ENCODE measurements at places on chromosomes 13 and 19.
A peak's percentile ranks its signal among the peaks of the same experiment; 100 is the strongest.

DNA sequence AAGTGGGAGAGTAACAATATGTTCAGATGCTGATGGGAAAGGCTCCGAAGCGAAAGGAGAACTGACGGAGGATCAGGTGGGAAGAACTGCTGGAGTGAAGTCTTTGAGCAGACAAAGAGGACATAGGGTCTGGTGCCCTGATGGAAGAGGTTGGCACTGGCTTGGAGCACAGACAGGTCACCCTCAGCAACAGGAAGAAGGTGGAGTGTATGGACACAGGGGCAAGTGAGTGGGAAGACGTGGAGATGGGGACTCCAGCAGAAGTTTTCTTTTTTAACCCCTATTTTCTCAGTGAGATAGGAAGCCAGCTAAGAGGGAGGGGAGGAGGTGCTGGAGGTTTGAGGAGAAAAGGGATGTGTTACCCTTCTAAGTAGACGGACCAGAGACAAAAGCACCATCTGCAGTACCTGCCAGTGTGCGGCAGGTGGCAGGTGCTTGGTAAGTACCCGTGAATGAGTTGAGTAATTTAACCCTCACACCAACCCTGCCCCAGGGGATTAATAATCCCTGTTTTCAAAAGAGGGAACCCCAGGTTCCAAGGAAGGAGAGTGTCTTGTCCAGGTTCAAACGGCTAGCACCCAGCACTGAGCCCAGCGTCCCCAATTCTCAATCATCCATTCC lies 11.2 kb downstream of the HAS1 start:
- DNase-seq: no peak

- DNase-seq: no peak
These were observed 50.8 kb downstream of the FOXO1 start for GRCh38 chr13:40615619-40616018.

DNA sequence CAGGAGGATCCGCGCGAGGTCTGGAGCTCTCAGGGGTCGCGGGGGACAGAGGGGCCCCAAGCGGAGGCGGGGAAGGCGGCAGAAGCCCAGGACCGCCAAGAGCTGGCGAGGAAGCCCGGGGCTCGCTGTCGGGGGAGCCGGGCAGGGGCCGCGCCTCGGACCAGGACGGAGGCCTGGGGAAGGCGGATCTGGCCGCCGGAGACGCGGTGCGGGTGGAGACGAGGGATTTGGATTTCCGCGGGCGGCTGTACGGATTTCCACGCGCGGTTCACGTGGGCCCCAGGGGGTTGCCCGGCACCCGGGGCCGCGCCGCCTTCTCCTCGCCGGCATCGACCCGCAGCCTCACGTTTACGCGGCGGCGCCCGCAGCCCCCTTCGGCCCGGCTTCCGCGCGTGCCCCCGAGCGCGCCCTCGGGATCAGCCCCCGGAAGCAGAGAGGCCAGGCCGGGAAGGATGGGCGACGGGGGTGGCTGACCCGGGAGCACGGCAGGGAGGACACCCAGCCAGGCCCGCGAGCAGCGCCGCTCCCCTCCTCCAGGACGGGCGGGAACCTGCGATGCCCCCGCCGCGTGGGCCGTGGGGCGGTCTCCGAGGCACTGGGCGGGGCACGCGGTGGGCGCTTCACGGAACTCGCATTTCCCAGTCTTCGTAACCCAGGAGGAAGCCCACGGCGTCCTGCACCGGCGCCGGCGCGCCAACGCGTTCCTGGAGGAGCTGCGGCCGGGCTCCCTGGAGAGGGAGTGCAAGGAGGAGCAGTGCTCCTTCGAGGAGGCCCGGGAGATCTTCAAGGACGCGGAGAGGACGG lies 4.7 kb downstream of the F7 start:
- DNase-seq: peak; percentile 54

GRCh38 chr13:102915393-102915930 lies 69.6 kb downstream of the ERCC5 start:
- DNase-seq: no peak

GRCh38 chr19:30780032-30780431 lies 407.8 kb downstream of the ZNF536 start:
- no peak for DNase-seq

GRCh38 chr19:18961767-18962620 lies 21.0 kb upstream of the HOMER3 start:
- no peak for DNase-seq

DNA sequence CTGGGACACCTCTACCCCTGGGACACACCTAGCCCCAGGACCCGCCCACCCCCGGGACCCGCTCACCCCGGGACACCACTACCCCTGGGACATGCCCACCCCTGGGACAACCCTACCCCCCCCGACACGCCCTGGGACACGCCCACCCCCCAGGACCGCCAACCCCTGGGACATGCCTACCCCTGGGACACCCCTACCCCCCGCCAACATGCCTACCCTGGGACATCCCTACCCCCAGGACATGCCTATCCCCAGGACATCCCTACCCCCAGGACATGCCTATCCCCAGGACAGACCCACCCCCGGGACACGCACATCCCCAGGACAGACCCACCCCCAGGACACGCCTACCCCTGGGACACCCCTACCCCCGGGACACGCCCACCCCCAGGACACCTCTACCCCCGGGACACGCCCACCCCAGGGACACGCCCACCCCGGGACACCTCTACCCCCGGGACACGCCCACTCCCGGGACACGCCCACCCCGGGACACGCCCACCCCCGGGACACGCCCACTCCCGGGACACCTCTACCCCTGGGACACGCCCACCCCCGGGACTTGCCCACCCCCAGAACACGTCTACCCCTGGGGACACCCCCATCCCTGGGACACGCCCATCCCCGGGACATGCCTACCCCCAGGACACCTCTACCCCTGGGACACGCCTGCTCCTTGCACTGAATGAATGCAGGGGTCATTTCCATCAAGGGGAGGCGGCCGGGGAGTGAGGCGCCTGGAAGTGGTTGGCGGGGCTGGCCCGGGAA lies 32.3 kb downstream of the ADPRHL1 start:
- no peak for DNase-seq

GRCh38 chr19:3176715-3177501 lies 1.7 kb upstream of the S1PR4 start:
- DNase-seq: peak; percentile 84

GRCh38 chr13:39105110-39105509 lies 66.9 kb downstream of the NHLRC3 start:
- DNase-seq: no peak

GRCh38 chr19:29700498-29700897 lies 14.6 kb downstream of the C19orf12 start:
- DNase-seq: no peak

- no peak for DNase-seq
These were observed at the start of gene ZNF98 for GRCh38 chr19:22422211-22422610. Gene ZNF98 (minus strand): TSS chr19:22422346. CDS start chr19:22422224, 122 bp downstream.

GRCh38 chr13:51799261-51799660 lies 4.7 kb downstream of the DHRS12 start:
- DNase-seq: no peak

DNA sequence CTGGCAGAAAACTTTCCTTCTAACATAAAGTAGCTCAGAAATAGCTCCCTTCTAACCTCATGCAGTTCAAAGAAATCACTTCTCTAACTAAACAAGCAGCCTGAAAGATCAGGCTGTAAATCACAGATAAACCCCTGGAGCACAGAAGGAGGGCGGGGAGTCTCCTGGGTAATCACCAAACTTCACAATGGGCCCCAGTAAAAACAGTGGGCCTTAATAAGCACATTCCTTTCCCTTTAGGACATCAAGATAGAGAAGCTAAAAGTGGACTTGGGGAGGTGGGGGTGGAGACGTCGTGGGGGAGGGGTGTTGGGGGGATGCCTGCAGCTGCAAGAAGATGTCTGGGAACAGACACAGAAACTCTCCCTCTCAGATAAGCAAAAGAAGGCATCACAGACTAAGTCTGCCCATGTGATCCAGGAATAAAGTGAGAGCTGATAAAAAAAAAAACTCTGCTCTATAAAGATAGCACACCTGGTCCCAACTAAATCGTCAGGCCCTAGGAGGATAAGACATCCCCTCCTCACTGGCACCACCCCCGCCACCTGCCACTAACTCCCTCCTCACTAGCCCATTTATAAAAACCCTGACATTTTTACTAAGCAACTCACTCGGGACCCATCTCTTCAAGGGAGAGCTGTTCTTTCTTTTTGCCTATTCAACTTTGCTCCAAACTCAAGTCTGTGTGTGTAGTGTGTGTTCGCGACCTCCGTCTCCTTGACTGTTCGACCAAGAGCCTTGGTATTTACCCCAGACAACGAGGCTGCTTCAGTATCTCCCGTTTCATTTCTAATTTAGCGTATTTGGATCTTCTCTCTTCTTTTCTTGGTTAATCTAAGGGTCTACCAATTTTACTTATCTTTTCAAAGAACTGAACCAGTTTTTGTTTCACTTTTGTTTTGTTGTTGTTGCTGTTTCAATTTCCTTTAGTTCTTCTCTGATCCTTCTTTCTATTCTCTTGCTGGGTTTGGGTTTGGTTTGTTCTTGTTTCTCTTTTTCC lies 31.7 kb downstream of the DNAJC15 start:
- DNase-seq: no peak

DNA sequence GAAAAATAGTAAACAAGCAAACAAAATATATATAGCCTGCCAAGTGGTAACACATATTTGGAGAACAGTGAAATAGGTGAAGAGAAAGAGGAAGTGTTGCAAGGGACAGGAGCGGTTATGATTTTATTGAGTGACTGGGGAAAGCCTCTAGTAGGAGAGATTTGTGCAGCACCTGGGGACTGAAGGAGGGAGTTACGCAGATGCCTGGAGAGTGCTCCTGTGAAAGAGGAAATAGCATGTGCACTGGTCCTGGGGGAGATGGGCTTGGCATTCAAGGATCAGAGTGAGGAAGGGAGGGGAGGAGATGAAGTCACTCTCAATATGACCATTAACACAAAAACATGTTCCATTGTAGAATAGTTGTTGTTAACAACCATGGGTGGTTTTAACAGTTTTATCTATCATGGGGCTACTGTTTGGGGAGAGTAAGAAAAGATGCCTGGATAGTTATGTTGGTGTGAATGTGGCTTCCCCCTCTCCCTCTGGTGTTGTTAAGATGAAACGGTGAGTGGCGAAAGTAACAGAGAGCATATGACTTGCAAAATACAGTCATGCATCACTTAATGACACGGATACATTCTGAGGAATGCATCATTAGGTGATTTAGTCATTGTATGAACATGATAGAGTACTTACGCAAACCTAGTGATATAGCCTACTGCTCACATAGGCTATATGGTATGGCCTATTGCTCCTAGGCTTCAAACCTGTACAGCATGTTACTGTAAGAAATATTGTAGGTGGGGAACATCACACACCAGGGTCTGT lies 251.7 kb upstream of the ARGLU1 start:
- no peak for DNase-seq

DNA sequence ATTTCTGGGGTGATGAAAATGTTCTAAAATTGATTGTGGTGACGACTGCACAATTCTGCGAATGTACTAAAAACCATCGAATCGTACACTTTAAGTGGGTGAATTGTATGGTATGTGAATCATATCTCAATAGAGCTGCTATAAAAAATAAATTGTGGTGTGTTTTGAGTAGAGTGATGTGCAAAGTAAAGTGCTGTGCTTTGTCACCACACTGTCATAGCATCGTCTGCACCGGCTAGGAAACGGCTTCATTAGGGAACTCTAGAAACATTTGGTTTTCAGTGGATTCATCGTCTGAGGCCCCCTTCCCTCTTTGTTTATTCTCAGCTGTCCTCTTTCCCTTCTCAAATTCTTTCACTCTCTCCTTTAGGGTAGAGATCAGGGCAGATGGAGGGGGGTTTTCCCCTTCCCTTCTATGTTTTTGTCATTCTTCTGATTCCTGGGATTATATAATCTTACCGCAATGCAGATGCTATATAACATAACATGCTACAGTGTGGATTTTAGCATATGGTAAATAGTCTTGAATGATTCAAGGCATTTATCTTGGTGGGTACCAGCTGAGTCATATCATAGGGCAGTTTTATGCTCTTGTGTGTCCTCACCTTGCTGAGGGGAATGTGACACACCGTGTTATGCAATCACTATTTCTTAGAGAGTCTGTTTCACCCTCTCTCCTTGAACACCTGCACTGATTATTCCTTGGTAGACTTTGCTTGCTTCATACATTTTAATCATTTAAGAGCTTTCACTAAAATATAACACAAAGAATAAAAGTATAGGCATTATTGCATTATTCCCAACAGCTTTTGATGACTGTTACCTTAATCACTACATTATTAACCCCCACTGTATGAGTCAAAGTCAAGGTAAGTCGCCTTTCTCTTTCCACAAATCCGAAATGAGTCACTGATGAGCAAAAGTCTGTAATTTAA lies 239.4 kb downstream of the DCLK1 start:
- DNase-seq: no peak

GRCh38 chr13:66322193-66322740 lies 907.9 kb downstream of the PCDH9 start:
- no peak for DNase-seq

DNA sequence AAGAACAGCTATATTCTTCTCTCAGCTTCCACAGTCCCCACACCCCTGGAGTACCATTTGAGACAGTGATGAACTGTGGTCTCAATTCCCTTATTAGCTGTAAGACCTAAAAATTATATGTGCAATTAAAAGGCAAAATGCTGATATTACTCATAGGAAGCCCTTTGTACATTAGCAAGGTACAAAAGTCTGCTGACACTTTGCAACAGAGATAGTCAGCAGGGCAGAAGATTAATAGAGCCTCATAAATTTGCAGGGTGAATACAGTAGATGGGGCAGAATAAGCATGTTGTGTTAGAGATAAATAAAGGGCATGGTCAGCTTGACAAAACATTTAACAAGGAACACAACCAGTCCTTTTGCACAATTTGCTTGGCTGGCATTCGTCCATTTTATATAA lies 210.0 kb upstream of the OBI1 start:
- DNase-seq: no peak

- DNase-seq: no peak
These were observed 20.1 kb downstream of the NOTCH3 start for GRCh38 chr19:15180451-15181390.

DNA sequence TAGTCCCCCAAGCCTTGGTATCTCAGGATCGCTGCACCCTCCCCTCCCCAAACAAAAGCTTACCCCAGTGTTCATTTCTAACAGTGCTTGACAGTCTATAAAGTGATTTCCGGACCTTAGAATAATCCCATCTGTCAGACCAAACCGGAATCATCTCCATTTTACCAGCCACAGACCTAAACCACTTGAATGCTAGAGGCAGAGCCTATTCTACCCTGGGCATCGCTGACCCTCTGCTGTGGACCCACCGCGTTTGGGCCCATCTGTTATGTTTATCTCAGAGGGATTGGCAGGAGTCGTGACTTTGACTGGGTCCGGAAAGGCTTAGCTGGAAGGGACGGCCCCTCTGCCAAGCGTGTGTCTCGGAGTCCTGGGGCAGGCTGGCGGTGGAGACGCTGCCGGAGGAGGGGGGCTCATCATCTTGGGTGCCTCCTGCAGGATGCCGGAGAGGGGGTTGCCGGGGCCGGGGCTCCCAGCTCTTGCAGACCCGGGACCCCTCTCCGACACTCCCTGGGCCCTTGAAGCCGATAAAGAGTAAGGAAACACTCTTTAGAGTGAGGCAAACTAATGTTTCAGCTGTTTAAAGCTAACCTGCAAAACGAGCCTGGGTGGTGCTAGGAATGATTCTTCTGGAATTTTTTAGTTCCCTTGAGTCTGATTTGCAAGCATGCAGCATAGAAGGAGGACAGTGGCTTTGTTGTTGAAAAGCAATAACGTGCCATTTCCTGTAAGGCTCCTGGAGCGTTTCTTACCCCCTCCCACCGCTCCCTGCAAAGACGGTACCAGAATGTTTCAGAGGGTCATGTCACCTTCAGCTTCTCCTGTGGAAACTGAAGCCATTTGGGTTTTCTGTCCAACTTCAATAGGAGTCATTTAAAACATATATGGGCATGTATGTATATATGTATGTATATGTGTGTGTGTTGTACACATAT lies 1.3 kb downstream of the SLC25A42 start:
- peak; percentile 65 for DNase-seq

All from activated T-cell treated with anti-CD3 and anti-CD28 coated beads, Interleukin-2, amount 50 U/mL, for 48 hours (primary cell).